ENCODE measurements at places on chromosomes 1 and 21.

GRCh38 chr21:40505681-40506080 lies 341.3 kb downstream of the DSCAM start:
- DNase-seq = no peak

DNA sequence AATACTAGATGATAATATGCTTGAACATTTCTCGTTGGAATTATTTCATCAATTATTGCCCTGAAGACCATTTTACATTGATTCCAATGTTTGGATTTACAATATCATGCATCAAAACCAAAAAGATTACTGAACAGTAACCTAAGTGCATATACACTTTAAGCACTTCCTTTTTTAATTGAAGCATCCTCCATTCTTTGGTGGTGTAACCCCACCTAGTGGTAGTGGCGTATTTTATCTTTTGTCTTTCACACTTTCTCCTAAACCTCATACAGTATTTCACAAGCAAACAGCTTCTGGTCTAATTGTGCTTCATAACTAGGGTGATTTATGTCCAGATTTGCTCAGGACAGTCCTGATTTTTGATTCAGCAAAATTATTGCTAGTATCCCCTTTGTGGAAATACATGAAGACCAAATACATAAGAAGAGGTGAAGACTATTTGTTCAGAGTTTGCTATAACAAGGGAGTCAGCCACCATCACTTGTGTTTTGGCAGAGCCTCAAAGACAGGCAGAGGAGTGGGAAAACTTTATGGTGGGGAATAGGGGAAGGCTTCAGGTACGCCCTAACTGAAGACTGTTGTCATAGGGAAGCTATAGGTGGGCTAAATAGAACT lies 3.4 kb upstream of the NVL start:
- DNase-seq = no peak

DNA sequence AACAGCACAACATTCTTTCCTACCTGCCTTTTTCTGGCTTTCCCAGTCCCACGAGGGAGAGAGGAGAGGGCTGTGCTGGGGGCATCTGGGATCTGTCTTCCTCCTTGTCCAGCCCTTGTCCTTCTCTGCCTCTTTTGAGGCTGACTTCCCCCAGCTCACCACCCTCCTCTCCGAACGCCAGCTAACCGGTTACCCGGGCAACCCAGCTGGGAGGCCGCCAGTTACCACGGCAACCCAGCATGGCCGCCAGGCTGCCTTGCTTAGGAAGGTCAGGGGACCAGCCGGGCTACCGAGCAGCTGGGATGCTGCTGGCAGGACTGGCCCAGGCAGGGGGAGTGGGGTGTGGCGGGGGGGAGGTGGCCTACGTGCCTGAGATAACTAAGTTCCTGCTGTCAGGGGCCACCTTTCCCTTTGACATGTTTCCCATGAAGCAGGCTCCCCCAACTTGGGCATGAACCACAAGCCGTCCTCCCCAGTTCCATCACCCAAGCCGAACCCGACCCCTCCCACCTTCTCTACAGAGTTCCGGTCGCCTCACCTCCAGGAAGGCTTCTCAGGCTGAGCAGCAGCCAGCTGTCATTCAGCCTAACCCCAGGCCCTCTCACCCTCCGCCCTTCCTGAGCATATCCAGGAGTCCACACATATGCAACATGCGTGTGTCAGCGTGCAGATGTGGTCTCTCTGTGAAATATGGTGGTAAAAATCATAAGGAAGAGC lies 8.7 kb downstream of the PLEKHA6 start:
- no peak for DNase-seq

DNA sequence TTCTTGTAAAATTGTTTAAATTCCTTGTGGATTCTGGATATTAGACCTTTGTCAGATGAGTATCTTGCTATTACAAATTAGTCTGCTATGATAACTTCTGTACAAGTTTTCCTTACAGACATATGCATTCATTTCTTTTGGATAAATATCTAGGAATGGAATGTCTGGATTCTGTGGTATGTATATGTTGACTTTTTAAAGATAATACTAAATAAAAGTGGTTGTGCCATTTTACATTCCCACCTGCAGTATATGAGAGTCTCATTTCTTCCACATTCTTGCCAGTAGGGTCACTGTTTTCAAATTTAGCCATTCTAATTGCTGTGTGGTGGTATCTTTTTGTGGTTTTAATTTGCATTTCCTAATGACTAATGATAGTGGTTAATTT lies 53.9 kb downstream of the SYDE2 start:
- no peak for DNase-seq

- no peak for DNase-seq
These were observed 28.7 kb downstream of the ACBD3 start for GRCh38 chr1:226157761-226158316.

GRCh38 chr1:174659823-174660222 lies 212.1 kb downstream of the GPR52 start:
- DNase-seq = no peak

DNA sequence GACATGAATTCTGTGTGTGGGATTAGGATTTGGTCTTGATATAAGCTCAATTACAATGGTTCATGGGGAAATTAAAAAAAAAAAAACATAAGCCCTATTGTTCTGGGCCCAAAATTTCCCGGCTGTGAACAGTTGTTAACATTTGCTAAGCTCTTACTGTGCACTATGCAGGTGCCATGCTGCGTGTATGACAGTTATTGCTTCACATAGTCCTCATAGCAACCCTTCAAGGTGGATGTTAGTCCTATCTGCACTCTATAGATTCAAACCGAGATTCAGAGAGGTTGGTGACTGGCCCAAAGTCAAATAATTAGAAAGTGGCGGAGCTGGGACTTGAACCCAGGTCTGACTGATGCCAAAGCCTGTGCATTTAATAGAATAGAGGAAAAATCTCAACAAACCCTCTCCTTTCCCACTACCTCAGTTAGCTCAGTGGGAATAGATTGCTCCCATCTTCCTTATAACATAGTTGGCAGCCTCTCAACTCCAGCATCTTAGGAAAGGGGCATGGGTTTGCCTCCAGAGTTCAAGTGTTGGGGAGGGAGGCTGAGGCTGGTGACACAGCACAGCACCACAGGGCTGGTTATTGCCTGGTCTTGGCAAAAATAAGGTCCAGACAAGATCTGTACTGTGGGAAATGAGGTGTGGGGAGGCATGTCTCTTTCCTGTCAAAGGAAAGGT lies 55.0 kb upstream of the GCLM start:
- DNase-seq = no peak

DNA sequence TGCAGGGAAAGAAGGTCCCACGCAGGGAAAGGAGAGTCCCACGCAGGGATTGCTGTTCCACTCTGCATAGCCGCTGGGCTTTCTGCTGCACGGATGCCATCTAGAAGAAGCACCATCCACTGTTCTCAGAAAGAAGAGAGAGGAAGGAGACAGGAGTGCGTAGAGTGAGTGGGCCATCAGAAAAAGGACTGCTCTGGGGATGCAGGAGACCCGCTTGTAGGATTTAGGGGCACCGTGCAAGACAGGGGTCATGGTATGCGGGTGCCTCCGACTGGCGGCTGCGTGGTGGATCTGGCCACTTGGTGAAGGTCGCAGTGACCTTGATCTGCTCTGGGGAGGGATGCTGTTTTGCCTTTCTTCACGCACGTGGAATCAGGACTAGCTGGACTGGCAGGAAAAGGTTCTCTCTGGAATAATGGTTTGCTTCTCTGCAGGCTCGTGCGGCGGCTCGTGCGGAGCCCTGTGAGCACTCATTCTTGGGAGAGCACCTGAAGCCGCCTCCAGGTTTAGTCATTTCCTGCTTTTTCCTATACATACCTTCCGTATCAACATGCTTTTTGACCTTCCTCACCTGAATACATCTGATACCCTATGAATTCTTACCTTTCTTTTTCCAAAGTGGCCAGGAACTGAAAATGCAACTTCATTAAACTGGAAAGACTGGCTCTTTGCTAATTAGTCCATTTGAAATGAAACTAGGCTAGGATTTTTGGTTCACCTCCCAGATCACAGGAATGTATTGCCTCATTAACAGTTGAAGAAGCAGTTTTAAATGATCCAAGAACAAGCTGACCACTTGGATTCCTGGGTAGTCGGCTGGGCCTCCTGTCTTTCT lies 181.6 kb downstream of the KIF26B start:
- DNase-seq = no peak

GRCh38 chr1:35674111-35674510 lies 32.8 kb upstream of the PSMB2 start:
- DNase-seq = no peak

GRCh38 chr1:1074631-1075147 lies 583 bp upstream of the RNF223 start:
- DNase-seq = no peak

GRCh38 chr1:209926045-209926444 lies 12.0 kb upstream of the SYT14 start:
- no peak for DNase-seq

GRCh38 chr1:69787151-69787550 lies 219.4 kb downstream of the LRRC7 start:
- DNase-seq = no peak

GRCh38 chr1:224298346-224299330 lies 31.3 kb downstream of the NVL start:
- DNase-seq = no peak

GRCh38 chr1:71046891-71047634 lies 553 bp downstream of the PTGER3 start:
- DNase-seq = peak; percentile 85

DNA sequence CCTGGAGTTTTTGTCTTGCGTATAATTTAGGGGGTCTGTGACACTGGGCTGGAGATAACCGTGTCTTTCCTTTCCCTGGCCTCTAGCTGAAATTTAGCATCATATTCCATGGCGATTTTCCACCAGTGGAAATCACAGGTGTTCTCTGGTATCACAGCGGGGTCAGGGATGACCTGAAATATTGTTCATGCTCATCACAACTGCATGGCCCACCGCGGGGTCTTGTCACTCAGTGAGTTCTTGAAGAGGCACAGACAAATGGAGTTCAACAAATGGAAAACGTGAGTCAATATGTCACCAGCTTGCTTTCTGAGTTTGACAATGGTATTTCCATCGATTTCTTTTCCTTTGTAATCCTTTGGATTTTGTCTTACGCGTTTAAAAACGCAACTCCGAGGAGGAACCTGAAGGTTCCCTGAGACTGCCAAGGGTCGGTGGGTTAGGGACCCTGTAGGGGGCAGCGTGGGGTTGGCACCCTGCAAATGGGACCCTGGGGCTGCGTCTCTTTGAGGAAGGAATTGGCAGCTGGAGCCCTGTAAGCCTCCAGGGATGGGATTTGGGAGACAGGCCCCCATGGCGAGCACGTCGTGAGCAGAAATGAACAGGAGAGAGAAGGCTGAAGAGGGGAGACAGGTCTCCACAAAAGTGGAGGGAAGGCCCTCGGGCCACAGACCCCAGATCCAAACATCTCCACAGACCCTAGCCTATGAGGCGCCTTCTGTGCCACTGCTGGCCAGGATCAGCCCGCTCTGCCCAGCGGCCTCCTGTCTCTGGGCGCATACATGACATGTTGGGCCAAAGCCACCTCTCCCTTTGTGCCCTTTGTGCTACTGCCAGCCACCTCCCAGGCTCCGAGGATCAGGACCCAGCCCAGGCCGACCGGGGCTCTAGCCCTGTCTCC lies 32.1 kb upstream of the RUNX3 start:
- no peak for DNase-seq

DNA sequence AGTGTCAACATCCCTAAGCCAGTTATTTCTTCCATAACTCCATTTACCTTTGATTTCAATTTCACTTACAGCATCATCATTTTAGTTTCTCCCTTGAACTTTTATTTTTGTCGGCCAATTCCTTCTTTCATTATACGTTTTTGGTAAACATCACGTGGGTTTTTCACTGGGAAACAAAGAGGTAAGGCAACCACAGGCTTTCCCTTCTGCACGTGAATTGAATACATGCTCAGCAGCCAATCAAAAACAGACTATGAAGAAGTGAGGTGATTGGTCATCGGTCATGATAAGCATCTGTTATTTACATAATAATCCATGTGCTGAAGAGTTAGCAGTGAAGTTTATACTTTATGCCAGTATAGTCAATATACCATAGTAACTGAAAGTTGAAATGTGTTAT lies 98.7 kb downstream of the NCAM2 start:
- no peak for DNase-seq

- DNase-seq = no peak
These were observed 4.9 kb downstream of the HPCA start for GRCh38 chr1:32891241-32891570.

DNA sequence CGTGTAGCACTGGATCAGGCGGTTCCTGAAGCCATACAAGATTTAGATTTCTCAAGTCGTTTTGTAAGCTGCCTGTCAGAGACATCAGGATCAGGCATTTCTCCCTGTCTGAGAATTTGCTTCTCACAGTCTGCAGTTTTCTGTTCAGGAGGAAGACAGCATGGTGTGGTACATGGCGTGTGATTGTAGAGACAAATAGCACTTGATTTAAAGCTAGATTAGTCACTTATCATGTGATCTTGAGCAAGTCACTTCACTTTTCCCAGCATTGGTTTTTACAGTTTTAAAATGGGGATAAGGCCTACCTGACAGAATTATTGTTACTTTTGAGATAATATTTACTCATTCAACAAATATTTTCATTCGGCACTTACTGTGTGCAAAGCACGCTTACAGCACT lies 63.3 kb downstream of the AK4 start:
- DNase-seq = no peak

GRCh38 chr1:41733021-41733420 lies 185.7 kb downstream of the HIVEP3 start:
- DNase-seq = no peak

- peak; percentile 93 for DNase-seq
These were observed 26.7 kb downstream of the SLC2A1 start for GRCh38 chr1:42931911-42932422.

- DNase-seq = no peak
These were observed 5.4 kb downstream of the ARHGEF10L start for GRCh38 chr1:17544776-17545350.

GRCh38 chr1:178266113-178266512 lies 172.2 kb downstream of the RASAL2 start:
- DNase-seq = no peak
